Cerebellar cortex (tissue), 1 donor: ENCODE measurements at places on chromosomes 16 and 17.

DNA sequence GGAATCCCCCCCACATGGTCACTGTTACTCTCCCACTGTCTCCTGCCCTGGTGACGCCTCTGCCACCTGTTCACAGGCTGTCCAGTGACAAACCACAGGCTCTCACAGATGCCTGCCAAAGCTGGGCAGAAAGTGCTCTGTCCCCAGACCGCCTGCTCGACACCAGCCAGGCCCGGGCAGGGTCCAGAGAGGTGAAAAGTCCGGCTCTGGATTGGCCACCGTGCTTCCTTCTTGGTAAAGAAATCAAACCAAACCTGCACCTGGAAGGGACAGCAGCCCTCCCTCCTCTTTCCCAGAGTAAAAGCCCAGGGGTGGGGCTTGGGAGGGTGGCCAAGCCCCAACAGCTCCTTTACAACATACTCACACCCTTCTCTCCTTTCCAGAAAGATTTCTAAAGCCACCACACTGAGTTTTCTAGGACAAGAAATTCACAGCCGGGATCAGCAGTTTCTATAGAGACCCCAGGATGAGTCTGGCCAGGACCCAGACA, 6.2 kb downstream of the PCGF2 start:
- DNase-seq: no peak

DNA sequence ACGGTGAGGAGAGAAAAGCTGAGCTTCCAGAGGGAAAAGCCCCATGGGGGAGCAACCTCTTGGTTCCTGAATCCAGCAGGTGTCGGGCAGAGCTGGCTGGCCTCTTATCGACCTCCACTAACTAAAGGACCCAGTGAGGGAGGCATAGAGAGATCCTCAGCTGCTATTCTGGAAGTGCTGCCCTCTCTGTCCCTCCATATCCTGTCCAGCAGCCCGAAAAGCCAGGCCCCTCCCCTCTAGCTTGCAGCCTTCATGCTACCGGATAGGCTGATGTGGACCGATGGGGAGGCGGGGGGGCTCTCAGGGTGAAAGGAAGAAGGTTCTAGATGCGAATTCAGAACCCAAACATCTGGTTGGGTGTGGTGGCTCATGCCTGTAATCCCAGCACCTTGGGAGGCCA, 24.9 kb downstream of the MXRA7 start:
- no peak for DNase-seq

DNA sequence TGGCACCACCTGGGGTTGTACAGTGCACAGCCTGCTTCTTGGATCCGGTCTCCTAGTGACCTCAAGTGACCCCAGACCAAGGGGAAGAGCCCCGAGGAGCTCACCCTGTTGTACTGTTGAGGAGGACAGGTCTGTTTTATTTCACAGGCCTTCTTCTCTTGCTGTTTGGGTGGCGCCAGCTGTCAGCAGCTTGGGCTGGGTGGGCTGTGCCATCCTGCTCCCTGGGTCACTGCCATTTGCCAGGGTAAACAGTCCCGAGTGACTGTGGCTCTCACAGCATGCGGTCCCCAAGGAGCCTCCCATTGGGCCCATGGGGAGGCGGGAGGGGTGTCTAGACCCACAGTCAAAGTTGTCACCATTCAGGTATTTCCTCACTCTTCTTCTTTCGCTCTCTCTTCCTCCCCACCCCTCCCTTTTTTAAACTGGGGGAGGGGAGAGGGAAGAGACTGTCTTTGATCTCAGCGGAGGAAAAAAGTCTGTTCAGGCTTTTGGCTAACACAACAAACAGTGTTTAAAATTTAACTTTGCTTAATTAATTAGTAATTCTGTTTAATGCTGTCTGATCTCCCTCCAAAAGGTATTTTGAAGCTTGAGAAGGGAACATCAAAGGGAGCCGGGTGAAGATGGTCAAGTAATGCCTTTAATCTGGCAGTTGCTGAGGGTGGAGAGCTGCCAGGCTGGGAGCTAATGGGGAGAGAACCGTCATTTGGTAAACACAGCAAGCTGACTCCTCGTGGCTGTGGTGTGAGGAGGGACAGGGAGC, 64.0 kb downstream of the SNX20 start:
- DNase-seq: peak; percentile 7

DNA sequence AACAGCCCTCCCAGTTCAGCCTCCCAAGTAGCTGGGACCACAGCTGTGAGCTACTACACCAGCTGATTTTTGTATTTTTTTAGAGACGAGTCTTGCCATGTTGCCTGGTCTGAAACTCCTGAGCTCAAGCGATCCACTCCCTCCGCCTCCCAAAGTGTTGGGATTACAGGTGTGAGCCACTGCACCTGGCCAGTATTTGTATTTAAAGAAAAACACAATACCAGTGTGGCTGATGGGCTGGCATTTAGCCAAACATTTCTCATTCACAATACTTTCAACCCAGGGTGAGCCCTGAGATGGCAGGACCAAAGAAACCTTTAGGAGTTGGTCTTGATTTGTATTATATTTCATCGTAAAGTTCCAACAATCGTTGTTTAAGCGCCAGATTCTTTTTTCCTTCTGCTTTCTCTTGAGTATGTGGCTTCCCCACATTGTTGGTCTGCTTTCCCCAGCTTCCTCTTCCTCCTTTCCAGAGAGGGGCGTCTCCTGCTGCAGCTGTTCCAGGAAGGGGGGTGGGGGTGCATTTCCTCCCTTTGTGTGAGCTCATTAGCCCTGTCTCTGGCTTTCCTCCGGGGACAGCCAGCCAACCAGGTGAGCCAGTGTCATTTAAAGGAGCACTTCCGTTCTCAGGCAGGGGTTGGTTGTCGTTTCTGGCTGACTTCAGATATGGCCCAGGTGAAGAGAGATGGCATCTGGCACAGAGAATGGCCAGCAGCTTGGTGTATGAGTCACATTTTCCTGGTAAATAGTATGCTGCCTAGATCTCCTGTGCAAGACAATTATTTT, 79.9 kb downstream of the GPRC5B start:
- DNase-seq: no peak

- no peak for DNase-seq
Measured at GRCh38 chr17:49259663-49260010, 29.1 kb upstream of the PHOSPHO1 start.

DNA sequence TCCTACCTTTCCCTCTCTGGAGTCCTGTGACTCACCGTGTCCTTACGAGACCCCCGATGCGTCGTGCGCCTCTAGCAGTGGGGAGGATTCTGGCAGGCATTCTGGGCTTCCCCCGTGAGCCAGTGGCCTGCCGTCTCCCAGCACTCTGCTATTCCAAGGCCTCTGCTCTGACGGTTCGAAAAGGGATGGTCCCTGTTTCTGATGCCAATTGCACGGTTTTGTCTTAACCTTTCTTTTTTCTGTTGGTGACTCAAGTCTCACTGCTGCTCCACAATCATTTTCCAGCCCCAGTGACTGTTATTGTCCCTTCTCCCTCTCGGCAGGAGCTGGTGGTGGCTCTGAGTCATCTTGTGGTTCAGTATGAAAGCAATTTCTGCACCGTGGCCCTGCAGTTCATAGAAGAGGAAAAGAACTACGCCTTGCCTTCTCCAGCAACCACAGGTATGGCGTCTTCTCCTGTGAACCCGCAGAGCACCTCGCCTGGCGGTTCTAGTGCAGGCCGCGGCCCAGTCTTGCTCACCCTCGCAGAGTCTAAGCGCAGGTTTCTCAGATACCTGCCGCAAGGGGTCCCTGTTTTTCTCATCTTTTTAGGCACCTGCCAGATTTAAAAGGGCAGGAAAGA, 100.1 kb upstream of the CHMP6 start:
- peak; percentile 12 for DNase-seq

- no peak for DNase-seq
Measured at GRCh38 chr17:78596871-78597764, 19.9 kb upstream of the DNAH17 start.

DNA sequence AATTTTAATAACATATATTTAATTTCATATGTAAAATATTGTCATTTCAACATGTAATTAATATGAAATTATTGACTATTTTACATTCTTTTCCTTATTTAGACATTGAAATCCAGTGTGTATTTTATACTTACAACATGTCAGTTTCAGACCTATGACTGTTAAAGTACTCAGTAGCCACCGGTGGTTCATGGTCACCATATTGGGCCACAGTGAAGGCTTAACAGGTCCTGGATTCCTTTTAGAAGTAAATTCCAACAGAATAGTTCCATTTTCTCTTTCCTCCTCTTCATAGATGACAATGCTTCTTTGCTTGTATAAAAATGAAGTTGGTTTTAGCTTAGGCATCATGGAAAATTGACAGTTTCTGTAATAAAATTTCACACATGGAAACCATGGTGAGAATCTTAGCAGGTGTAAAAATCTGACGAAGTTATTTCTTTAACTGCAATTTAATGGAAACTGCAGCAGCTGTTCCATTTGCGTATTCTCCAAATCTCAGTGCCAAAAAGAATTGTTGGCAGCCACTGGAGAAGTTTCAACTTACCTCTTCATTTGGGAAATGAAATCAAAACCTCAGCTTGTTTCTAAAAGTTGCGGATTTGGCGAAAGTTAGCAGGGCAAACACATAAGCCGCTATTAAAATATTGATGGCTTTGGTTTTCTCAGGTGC, 231.1 kb downstream of the CDH13 start:
- DNase-seq: no peak

DNA sequence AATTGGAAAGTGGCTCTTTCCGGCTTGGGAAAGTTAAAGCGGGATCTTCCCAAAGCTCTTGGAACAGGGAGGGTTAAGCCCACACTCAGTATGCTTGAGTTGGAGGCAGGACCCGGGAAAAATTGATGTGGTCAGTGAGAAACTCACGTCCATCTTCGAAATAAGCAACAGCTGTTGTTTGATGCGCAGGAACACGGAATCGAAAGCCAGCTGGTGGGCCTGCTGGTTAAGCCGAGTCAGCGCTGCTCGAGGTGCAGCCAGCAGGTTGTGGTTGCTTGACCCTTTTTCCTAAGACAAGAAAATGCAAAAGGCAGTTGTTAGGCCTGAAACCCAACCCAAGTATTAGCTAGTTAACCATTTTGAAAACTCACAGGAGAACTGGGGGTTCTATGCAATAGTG, 49.4 kb downstream of the COG7 start:
- no peak for DNase-seq

DNA sequence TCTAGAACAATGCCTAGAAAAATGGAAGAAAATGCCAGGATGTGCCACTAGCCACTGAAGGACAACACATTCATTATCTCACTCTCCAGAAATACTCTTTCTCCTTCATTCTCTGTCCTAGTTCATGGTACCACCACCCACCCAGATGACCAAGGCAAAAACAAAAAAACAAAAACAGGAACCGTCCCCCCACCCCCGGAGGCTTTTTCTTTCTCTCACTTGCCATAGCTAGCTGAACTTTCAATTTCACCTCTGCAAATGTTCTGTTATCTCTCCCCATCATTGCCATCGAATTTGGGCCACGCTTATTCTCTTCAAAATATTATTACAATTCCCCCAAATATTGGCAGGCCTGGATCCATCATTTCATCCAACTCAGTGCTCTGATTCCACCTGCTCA, 49.0 kb downstream of the SOX9 start:
- no peak for DNase-seq

DNA sequence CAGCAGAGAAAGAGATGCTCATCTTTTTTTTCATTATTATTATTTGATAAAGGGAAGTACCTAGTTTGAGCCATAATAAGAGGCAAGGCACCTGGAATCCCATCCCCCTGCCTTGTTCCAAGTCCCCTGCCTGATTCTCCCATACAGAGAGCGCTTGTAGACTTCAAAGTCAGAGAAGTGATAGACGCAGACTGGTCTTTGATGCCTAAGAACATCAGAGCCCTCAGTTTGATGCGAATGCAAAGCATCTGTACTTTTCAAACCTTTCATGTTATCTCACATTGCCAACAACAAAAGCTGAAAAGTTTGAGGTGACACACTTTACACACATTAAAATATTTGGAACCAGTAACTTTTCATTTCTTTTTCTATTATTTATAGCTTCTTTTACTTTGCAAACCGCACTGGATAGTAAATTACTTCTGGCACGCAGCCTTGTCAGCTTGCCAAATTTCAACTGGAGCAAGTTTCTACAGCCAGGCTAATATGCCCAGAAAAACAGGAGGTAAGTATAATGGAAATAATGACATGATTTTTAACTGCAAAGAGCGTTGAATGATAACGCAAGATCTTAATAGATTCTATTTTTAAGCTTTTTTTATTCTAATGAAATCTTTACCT, 5.9 kb upstream of the UTP6 start:
- DNase-seq: no peak

- DNase-seq: no peak
Measured at GRCh38 chr16:54174750-54175149, 111.8 kb downstream of the IRX3 start.

GRCh38 chr17:34173241-34173640, 81.8 kb upstream of the CCL2 start:
- DNase-seq: no peak

GRCh38 chr16:65744401-65744800, 622.1 kb upstream of the CDH5 start:
- no peak for DNase-seq

DNA sequence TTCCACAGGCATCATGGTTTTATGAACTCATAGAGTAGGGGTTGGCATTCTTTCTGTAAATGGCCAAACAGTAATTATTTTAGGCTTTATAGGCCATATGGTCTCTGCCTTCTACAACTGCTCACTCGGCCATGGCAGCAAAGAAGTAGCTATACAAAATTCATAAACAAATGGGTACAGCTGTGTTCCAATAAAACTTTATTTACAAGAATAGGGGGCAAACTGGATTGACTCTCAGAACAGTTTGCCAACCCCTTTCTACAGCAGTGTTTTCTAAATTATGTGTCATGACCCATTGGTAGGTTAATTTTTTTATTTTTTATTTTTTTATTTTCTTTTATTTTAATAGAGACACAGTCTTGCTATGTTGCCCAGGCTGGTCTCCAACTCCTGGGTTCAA, 20.4 kb downstream of the GOT2 start:
- no peak for DNase-seq

- no peak for DNase-seq
Measured at GRCh38 chr17:47199627-47200324, 9.4 kb upstream of the MYL4 start.

GRCh38 chr16:28280881-28281836, 11.2 kb upstream of the SBK1 start:
- no peak for DNase-seq

DNA sequence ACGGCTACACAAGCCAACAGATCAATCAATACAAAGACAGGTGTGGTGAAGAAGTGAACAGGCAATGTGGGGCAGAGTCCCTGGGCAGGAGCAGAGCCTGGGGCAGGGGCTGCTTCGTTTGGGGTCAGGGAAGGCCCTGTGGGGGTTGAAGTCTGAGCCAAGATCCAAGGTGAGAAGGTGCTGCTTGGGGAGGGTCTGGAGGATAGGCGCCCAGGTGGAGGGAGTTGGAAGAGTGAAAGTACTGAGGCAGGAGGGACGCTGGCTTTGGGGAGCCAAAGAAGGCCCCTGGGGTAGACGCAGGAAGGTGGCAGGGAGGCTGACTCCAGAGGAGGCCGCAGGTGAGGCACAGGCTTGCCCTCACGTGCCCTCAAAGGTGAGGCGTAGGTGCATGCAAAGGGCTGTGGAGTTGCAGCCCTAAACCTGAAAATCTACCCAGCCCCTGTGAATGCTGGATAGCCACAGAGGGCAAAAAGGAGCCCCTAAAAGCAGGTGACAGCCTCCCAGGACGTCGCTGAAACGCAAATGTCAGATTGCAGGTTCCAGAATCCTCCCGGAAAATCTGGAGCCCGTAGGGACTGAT, 33.3 kb downstream of the WFDC1 start:
- no peak for DNase-seq

- DNase-seq: peak; percentile 48
Measured at GRCh38 chr16:89257757-89258465, 40.4 kb downstream of the ZNF778 start.

GRCh38 chr16:72989579-72990551, 58.1 kb downstream of the ZFHX3 start:
- DNase-seq: no peak
